ENCODE measurements at places on chromosomes 3 and 15.

DNA sequence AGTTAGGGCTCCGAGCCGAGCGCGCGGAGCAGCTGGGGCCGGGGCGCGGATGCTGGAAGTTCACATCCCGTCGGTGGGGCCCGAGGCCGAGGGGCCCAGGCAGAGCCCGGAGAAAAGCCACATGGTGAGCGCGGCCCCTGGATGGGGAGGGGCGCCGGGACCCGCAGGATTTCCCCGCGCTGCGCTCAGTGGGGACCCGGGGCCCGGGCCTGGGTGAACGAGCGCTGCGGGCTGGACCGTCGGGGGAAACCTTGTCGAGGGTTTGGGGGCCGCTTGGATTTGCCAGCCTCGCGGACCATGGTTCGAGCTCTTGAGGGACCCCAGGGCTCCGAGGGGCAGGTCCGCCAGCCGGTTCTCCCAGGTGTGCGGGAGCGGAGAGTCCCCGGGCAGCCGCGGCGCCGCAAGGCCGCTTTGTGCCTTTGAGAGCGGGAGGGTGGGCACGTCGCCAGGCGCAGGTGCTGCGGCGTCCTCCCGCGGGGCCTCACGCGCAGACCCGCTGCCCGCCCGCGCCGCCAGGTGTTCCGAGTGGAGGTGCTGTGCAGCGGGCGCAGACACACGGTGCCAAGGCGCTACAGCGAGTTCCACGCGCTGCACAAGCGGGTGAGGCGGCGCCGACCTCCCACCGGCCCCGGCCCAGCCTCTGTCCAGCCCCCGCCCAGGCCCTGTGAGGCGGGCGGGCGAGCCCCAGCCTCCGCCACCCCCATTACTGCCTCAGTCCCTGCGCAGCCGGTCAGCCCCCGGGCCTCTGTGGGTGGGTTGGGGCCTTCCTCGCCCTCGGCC lies at the start of gene SNX22:
Gene SNX22, plus strand, starts transcription at position 5 of the 780 bp plus-strand sequence. Its CDS starts 45 bp downstream, at position 50.
- peak; percentile 72 for DNase-seq

DNA sequence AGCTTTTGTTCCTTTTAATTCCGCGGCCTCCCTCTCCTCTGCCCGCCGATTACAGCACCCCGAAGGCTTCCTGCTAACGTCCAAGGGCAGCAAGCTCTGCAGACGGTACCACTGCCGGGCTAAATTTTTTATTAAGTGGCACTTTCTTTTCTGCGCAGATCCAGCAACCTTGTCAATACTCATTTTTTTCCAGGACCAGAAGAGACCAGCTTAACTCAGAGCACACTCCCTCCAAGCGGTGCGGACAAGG lies 542 bp upstream of the MEIS2 start:
- DNase-seq = peak; percentile 69

DNA sequence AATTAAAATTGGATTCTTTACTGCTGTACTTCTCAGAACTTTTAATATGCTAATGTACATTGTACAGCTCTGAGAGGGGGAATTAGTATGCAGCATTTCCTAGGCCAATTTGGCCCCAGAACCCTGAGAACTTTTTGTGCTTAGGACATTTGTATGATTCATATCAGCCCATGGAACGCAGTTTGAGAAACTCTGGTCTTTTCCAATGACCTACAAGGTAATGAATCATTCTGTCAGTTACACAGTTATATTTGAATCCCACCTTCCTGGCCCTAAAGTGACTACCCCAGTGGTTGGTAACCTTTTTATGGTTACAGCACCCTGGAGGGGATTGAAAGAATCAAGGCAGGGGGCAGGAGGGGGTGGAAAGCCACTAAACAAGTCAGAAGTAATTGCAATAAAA lies 25.6 kb upstream of the KBTBD12 start:
- DNase-seq = no peak

- no peak for DNase-seq
Observed at GRCh38 chr15:61524086-61524485, 295.0 kb upstream of the RORA start.

DNA sequence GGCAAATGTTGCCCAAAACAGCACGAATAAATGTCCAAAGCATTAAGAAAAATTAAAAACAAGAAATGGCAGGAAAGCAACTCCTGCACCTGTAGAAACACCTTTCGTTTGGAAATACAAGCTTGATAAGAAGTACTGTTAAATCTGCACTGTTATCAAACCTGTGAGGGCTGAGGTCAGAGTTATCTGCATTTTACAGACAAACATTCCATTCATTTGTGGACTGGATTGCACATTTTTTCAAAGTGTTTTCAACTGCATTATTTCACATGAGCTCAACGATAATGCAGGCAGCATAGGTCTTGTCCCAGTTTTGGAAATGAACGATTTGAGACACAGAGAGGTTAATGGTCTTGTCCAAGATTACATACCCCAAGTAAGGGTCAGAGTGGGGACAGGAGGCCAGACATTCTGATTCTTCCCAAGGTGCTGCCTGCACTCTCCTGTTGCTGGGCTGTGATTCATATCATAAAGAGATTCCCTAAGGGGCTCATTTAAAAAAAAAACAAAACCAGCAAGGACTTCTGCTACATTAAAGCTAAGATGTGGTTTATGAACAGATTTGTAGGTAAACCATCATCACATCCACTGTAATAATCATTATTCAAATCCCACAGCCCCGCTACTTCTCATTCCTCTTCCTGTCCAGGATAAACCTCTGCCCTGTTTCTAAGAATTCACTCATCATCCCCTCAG lies 13.0 kb downstream of the GUCA1C start:
- no peak for DNase-seq

DNA sequence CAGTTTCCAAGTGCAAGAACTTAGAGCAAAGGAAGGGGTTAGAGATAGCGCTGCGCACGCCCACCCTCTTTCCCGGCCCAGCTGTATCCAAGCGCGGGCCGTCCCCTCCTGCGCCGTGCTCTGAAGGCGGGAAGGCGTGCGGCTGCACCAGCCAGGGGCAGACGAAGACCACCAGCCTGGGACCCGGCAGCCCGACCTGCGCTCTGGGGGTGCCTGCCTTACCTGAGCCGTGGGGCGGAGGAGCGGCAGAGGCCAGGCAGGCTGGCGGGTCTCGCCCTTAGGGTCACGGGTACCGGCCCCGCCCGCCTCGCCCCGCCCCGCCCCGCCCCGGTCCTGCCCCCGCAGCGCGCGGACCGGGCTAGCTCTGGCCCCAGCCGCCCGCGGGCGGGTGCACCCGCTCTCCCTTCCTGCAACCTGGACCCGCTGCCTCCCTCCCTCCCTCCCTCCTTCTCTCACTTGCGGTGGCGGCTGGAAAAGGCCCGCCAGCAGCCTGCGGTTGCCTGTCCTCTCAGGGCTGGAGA lies at the start of gene WDR72:
Gene WDR72, minus strand, starts transcription at position 253 of the 521 bp plus-strand sequence. CDS start 26,514 bp downstream, outside the sequence.
- no peak for DNase-seq

GRCh38 chr3:144363856-144364255 lies 392.2 kb downstream of the DIPK2A start:
- no peak for DNase-seq

GRCh38 chr3:174295306-174296092 lies 563.6 kb upstream of the NAALADL2 start:
- DNase-seq = no peak

DNA sequence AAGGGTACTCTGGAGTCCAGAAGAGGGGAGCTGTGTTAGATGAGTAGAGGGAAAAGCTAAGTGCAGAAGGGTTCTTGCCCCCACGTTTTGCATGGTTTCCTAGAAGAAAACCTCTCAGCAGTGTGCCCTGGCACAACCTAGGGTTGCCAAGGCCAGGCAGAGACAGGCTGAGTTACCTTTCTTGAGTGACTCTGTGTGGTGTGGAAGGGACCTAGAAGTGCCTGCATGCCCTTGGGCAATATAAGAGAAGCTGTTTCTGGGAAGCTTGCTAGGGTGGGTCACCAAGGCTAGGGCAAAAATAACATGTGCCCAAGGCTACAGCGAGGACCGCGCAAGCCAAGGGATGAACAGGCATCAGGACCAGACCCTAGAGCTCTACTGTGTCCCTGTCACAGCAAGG lies 3.4 kb upstream of the SAMD7 start:
- DNase-seq = no peak

GRCh38 chr3:38475716-38476115 lies 20.4 kb upstream of the EXOG start:
- DNase-seq = no peak

- DNase-seq = no peak
Observed at GRCh38 chr3:106114848-106115247, 246.0 kb upstream of the CBLB start.

DNA sequence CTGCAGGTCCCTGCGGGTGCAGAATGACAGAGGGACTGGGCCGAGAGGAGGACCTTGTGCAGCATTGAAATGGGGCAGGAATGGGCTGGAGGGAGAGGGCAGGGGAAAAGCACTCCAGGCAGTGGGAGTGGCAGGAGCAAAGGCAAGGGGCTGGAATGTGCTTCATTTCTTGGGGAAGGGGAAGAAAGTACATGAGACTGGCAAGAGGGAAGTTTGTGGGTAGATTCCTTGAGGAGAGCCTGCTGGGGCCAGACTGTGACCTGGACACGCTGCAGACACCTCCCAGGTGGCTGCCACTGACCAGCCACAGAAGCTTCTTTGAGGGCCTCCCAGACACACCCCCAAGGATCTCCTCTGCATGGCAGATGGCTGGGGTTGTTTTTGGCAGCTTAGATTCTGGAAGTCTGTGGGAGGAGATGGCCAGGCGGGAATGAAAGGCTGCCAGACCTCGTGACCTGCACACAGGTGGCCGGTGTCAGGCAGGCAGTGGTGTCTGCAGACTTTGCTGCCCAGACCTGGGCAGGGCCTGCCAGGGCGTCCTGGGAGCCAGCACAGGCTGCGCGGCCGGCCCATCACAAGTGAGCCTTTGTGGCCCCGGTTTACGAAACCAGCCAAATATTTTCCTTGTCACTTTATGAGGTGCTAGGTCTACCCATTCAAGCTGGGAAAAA lies 53.1 kb downstream of the SPSB4 start:
- no peak for DNase-seq

GRCh38 chr15:71333136-71333700 lies 217.9 kb downstream of the THSD4 start:
- DNase-seq = no peak

- no peak for DNase-seq
Observed at GRCh38 chr15:78640527-78641101, 396 bp downstream of the CHRNB4 start.

DNA sequence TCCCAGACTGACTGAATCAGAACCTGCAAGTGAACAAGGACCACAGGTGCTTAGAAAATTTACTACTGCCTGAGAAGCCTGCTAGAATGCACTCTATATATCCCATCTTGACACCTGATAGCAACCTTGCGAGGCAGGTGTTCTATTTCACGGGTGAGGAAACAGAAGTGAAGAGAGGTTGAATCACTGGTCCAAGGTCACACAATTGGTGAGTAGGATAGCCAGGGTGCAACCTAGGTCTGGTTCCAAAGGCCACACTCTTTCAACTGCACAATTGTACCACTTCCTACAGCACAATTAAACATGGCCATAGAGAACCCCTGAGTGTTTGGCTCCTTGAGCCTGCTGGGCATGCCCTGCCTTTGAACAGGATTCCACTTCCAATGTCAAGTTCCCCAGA lies 87.0 kb downstream of the RAB11A start:
- no peak for DNase-seq

- DNase-seq = no peak
Observed at GRCh38 chr3:123773681-123774431, 110.3 kb downstream of the MYLK start.

DNA sequence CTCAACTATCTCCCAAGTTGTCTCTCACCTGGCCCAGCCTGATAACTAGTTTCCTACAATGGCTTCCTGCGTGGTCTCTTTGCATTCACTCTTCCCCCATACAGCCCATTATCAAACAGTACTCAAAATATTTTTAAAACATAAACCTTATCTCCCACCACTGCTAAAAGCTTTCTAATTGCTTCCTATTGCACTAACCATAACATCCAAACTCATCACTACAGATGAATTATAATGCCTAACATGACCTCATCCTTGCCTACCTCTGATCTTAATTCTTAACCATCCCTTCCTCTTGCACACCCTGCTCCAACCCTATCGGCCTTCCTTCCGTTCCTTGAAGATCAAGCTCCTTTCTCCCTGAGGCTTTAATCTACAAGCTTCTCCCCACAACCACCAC lies 17.0 kb downstream of the ACAP2 start:
- no peak for DNase-seq

DNA sequence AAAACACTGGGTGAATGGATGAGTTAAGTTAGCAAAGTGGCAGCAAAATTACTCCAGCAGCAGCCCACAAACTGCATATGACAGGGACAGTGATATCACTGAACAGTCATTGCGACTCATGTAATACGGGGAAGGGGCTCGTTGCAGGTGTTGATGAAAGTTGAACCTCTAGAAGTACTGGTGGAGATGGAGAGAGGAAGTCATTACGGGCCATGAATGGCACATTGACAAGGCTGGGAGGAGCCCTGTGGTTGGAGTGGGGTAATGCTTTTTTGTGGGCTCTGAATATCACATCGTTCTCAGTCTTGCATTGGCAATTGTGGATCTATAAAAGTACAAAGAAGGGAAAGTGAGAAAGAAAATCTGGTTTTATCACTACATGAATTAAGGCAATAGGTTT lies 278.1 kb downstream of the ZPLD1 start:
- no peak for DNase-seq

GRCh38 chr3:114504941-114505628 lies 211.3 kb downstream of the TIGIT start:
- DNase-seq = no peak

- DNase-seq = no peak
Observed at GRCh38 chr3:160747422-160747821, 8.6 kb upstream of the PPM1L start.

DNA sequence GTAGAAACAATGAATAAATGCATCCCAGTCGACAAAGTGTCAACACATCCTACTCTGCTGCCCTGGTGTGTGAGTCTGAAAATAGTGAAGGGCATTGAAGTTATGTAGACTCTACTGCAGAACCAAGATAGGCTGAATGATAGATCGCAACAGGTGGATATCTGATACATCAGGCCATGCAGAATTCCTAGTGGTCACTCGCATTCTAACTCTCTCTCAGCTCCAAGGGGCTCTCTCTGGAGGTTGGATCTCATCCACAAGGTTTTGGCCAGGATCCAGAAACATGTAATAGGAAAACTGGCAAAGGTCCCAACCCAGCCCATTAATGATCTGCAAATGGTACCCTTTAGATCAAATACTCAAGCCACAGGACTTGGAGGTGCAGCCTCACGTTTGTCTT lies 514.1 kb downstream of the MAGI1 start:
- no peak for DNase-seq

DNA sequence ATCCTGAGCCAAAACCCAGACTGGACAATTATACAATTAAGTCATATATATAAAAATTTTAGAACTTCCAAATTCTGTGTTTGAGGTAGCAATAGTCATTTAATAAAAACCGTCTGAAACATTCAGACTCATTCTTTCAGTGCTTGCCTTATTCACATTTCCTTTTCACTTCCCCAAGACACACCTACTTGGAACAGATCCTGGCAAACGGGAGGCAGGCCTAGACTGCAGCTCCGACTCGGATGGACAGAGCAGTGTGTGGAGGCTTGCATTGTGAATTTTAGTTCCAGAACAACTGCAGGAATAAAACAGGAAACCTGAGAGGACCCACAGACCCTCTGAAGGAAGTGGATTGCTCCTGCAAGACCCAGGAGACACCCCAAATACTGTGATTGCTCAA lies 341.4 kb downstream of the CNTN3 start:
- no peak for DNase-seq

GRCh38 chr3:14520967-14521366 lies 19.2 kb downstream of the GRIP2 start:
- no peak for DNase-seq

Measured in NAMALWA (cell line).